Liver (tissue), 10 donors: ENCODE measurements at places on chromosomes 2 and 18. TPM values are rescaled to one million over a fixed set of nuclear protein-coding genes. Genes with fewer than 3 reads are reported as not detected.

DOK6 gene
- 0.33 TPM for polyA plus RNA-seq

DNA sequence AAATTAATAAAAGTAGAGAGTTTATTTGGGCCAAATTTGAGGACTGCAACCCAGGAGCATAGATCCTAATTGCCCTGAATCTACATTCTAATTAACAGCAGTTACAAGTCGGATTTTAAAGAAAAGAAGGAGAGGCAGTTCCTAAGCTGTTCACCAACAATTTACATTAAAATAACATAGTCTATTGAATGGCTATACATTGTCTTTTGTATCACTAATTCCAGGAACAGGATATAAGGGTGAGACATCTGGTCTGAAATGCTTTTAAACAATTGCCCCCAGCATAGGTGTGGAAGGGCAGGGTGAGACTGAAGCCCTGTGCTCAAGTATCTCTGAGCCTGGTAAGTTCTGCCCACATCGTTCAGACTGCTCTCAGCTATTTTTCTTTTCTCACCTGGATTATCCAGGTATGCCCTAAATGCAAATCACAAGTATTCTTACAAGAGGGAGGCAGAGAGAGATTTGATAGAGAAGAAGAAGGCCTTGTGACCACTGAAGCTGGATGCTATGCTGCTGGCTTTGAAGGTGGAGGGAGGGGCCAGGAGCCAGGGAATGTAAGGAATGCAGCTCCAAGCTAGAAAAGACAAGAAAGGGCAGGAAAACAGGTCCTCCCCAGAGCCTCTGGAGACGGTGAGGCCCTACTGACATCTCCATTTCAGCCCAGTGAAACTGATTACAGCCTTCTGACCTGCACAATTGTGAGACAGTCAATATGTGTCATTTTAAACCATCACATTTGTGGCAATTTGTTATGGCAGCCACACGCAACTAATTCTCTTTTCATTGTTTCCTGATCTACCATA is 189.4 kb upstream of the ARL4C start:
- DNase-seq: no peak

- no peak for DNase-seq
Measured at GRCh38 chr2:26767129-26767528, 3.0 kb downstream of the SLC35F6 start.

DNA sequence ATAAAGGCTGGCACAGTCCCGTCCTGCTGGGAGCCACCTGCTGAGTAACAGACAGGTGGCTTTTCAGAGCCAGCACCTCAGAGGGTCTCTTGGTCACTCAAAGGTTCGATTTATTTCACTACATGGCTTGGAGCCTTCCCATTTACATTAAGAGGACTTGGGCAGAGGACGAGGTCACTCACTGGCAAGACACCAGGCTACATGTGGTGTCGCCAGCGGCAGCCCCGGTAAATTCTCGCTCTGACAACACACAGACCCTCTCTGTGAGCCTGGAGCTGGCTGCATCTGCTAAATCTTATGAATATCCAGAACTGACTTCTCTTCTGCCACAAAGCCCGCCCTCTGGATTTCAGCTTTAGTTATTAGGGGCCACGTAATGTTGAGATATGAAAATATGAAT is 254.7 kb downstream of the VAPA start:
- no peak for DNase-seq

DNA sequence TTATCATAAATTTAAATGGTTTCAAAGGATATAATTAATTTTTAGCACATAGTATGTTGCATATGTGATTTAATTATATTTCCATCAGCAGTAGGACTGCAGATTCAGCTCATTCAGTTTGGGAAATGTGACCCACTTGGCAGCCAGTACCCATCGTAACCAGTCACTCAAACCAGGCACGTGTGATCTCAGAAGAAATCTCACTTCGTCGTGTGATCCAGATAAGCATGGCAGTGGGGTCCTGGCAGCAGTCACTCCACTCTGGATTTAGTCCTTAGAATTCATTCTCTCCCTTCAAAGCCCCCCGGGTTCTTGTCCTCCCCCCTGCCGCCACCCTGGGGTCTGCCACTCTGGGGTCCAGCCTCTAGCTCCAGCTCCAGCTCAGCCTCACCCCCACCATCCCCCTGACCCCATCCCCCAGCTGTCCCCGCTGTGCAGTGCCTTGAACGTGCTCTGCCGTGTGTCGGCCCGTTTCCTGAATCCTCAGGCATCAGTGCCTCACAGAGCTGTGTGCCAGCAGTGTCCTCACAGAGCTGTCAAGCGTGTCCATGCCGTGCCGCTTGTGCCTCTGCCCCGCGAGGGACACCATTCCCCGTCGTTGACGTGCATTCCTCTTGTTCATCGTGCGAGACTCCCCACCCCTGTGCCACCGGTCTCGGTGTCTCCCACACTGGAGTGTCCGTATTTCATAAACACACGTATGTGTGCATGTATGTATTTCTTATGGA is 34.8 kb downstream of the TRAPPC12 start:
- DNase-seq: no peak

DNA sequence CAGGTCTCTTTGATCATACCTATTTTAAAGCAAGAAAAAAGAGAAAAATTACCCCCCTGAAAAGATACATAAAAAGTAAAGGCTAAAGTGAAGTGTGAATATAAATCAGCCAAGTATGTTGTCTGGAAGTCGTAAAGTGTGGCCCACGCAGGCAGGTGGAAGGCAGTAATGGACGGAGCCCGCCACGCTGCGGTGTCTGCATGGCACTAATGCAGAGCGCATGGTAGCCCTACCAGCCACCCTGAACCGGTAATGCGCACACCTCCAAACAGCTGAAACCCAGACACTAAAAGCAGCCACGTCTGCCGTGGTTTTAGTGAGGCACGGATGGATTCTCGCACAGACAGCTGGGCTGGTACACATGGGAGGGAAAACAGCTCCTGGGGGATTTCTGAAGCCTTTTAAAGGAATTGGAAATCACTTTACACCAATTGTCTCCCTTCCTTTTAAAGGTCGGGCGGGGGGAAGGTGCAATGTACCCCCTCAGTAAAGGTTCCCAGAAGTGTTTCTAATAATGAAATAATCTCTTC is 615.2 kb downstream of the CNTNAP5 start:
- no peak for DNase-seq

DNA sequence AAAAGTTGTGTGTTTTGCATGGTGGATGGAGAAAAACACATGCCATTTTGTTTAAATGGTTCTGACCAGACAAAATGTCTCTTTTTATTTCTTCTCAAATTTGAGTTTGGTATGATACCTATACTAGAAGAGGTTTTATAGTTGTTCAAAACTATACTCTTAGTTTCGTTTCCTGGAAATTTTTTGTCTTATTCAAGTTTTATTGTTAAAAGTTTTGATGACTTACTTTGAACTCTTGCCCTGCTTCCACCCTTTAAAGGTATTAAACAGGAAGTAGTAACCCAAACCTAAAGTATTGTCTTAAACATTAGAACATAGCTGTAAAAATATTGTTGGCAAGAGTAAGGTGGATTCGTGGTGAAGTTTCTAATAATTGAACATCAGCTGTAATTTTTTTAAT is 98.2 kb downstream of the BABAM2 start:
- no peak for DNase-seq

GRCh38 chr18:28903306-28903705 is 726.4 kb upstream of the CDH2 start:
- no peak for DNase-seq

DNA sequence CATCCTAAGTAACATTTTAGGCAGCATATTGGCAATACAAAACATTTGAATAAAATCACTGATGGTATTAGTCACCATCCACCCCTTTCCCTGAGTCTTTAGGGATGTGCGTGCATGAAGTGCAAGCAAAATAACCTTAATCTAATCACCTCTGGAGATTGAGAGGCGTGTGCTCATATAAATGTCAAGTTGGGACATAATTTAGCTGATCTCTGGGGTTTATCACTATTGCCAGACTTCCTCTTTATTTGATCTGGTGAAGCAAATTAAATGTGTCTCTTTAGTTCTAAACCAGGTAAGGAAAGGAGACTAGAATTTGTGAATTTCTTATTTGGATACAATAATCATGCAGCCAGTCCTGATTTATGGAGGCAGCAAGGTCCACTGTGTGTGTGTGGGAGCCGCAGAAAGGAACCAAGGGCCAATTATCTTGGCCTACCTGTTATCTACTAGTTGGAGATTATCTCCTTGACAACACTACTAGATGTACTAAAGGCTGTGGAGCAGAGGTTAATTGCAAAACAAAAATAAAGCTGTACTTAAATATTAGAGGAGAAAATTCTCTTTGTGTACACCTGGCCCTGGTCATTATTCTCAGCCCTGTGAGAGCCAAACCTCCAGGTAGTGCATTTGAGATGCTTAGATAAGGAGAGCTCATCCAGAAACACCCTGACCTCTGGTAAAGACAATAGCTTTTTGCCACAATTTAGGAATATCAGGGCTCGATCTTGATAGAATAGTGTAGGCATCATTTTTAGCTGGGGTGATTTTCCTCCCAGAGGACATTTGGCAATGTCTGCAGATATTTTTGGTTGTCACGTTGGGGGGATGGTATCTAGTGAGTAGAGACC is 78.2 kb downstream of the HRH4 start:
- DNase-seq: no peak

DNA sequence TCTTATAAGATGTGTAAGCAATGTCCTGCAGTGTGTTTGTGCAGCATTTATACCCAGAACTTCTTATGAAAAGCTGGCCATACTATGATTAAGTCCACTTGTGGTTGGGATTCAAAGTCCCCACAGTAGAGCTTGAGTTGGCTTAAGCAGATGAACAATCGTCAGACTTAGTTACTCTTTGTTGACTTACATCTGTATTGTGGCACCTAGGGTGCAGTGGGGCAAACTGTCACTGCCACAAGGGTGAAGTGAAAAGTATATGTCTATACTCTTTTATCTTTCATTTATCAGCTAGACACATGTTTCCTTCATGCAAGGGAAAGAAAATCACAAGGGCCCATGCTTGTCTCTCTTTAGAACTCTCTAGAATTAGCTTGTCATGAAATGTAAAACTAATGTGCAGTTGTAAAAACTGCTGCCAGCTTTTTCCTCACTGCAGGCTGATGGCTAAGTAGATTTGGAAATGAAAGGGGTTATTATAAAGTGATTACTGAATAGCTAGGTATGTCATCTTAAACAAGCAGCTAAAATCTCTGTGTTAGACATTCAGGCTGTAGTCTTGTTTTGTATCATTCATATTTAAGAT is 474.5 kb downstream of the PTPRM start:
- DNase-seq: no peak

DNA sequence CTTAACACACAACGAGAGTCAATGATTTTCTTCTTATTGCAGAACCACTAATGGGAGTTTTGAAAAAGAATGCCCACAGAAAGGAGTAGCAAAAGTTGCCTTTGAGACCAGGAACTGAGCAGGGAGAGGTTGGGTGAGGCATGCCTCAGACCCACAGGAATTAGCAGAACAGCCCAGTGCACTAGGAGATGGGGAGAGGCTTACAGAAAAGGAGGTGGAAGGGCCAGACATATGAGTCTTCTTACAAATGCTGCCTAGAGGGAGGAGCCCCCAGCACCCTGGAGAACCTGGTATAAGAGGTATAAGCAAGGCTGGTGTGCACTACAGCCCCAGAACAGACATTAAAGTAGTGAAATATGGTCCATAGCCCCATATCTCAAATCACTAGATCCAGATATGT is 162.0 kb downstream of the DTNA start:
- no peak for DNase-seq

SEPTIN10 gene
- polyA plus RNA-seq: 19.6 TPM

ZNF804A gene
- polyA plus RNA-seq: 0.08 TPM

CENPO gene
- polyA plus RNA-seq: 2.2 TPM

GRCh38 chr2:233802132-233802815 is 24.1 kb downstream of the MROH2A start:
- no peak for DNase-seq

- DNase-seq: no peak
Measured at GRCh38 chr2:82256983-82257632, 1952.6 kb upstream of the LRRTM1 start.

ELOA2 gene
- not detected for polyA plus RNA-seq

- DNase-seq: no peak
Measured at GRCh38 chr2:141611981-141612380, 518.8 kb downstream of the LRP1B start.

TRIM43 gene
- polyA plus RNA-seq: not detected

DNA sequence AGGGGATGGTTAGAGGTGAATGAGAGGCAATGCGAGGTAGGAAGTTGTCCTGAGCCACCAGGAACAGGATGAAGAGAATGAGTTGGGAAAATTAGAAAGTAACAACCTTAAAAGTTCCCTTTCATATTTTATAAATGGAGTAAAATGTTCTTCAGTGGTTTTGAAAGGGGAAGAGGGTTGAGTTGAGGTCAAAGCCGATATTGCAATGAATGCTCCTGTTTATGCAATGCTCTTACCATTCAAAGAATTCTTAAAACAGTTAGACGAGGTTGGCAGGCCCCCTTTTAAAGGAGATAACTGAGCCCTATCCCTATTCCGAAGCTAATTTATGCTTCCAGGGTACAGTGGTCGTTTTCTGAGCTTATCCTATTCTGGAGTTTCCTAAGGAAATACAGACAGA is 2110.3 kb upstream of the CELF4 start:
- DNase-seq: no peak

PRSS56 gene
- 0.02 TPM for polyA plus RNA-seq

DNA sequence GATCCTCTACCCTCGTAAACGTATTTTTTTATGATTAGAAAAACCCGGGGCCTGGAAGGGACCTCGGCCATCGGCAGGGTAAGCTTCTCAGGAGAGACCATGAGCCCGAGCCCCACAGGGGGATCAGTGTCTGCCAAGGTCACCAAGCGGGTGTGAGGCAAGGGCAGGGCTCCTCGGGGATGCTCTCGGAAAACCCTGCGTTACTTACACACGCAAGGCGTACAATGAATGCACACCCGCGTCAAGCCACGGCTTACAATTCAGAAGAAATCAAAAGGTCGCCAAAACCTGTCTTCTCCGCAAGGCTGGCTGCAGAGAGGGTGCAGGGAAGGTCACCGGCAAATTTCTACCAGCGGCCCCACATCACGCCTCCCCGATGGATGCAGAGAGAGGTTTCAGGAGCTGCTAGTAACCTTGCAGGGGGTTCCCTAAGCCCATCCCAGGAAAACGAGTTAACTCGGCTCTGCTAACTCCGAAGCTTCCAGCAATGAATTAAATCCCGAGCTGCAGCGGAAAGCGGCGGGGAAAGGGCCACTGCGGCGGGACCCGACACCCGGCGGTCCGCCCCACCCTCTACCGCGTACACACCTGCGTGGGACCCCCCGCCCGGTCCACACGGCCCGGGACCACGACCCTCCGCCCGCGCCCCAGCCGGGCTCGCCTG is 638 bp downstream of the ST3GAL5 start:
- no peak for DNase-seq

- DNase-seq: no peak
Measured at GRCh38 chr2:120710256-120710655, 25.4 kb upstream of the GLI2 start.

LBX2 gene
- polyA plus RNA-seq: 2.3 TPM

GRCh38 chr18:42649331-42650035 is 466.0 kb downstream of the RIT2 start:
- no peak for DNase-seq

CROCC2 gene
- polyA plus RNA-seq: 0.01 TPM

- DNase-seq: no peak
Measured at GRCh38 chr18:55314615-55315237, 273.3 kb downstream of the TCF4 start.
